Right kidney (tissue), 9 donors: ENCODE measurements at places on chromosomes 6 and 20.

DNA sequence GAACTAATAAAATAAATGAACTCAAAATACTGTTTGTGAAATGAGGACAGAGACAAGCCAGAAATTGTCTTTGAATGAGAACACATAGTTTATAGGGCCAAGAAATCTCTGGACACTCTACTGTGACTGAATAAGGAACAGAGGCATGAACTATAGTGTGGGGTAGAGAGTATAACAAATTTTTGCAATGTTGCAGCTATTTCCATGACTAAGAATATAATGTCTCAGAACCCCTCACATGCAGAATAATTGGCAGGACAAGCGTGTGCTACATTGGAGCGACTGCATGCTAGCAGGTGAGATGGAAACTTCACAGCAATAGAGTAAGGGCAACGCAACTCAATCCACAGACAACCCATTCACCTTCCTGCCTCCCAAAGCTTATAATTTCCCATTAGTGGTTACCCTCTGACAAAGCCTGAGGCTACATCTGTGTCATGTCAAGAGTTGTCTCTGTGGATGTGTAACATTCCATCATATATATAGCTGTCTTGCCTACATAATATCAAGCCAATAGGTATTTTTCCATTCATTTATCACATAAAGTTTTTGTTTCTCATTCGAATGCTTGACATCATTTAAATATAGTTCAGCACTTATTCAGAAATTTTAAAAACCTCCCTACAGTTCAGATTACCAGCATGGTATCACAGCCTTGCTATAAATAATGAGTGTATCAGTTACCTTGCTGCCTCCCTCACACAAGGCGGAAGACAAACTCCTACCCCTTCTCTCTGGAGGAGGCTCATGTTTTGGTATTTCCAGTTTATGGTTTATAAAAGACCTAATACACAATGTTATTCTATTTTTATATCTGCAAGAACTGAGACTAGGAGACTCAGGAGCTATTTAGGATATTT, 47.9 kb upstream of the ECHDC1 start:
- DNase-seq = no peak

- peak; percentile 35 for DNase-seq
Observed at GRCh38 chr20:21509079-21509596, 4.7 kb downstream of the NKX2-2 start.

GRCh38 chr20:37344506-37345338, 1.2 kb upstream of the SRC start:
- peak; percentile 70 for DNase-seq

- DNase-seq = peak; percentile 95
Observed at GRCh38 chr6:162727322-162728182, at the start of the genes PACRG and PRKN. Gene PACRG, plus strand, starts transcription at chr6:162727974. Gene PRKN, minus strand, starts transcription at chr6:162727766.

- no peak for DNase-seq
Observed at GRCh38 chr6:116827561-116828240, 1.2 kb downstream of the GPRC6A start.

- no peak for DNase-seq
Observed at GRCh38 chr20:42192321-42192720, 574.1 kb upstream of the CHD6 start.

GRCh38 chr20:62879275-62880146, 17.9 kb upstream of the TCFL5 start:
- DNase-seq = peak; percentile 65

GRCh38 chr6:127458817-127459216, 372 bp downstream of the KIAA0408 start:
- DNase-seq = no peak

DNA sequence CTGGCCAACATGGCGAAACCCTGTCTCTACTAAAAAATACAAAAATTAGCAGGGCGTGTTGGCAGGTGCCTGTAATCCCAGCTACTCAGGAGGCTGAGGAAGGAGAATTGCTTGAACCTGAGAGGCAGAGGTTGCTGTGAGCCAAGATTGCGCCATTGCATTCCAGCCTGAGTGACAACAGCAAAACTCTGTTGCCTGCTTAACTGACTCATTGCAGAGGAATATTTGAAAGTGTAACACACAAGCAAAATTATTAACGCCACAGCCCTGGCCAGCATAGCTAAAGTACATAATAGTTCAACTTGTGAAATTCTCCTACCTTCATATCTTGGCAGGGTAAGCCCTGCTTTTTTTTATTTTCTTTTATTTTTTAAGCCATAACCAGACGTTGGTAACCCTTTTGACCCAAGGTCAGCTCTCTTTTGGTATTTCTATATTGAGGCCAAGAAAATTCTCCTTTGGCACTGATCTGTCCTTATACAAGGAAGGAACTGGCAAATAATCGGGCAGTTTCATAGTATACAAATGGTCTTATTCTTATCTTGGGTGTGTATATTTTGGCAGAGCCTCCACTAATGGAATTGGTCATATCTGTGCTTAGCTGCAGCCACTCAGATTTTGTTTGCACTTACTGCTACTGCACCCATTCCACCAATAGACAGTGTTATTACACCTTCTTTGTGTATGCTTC, 4.0 kb upstream of the ADGRF5 start:
- DNase-seq = no peak

GRCh38 chr6:31575335-31575901, at the start of gene TNF:
Gene TNF, plus strand, starts transcription at chr6:31575565. Its CDS starts 177 bp downstream, at chr6:31575742.
- no peak for DNase-seq

DNA sequence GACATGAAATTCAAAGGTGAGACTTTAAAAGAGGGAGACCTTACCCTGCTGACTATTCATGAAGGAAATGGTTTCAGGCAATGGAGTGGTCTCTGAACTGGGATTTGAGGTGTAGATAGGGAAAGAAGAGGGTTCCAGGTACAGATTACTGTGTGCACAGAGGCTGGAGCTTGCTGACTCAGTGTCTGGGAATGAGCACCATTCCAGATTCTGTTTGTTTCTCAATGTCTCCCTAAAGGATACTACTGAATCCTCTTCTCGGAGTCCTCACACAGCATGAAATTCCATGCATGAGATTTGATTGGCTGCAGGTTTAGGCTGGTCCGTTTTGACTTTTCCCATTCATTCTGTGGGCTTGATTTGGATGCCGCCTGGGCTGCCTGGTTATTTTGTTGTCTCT, 49.0 kb downstream of the PPP1R14C start:
- DNase-seq = no peak

DNA sequence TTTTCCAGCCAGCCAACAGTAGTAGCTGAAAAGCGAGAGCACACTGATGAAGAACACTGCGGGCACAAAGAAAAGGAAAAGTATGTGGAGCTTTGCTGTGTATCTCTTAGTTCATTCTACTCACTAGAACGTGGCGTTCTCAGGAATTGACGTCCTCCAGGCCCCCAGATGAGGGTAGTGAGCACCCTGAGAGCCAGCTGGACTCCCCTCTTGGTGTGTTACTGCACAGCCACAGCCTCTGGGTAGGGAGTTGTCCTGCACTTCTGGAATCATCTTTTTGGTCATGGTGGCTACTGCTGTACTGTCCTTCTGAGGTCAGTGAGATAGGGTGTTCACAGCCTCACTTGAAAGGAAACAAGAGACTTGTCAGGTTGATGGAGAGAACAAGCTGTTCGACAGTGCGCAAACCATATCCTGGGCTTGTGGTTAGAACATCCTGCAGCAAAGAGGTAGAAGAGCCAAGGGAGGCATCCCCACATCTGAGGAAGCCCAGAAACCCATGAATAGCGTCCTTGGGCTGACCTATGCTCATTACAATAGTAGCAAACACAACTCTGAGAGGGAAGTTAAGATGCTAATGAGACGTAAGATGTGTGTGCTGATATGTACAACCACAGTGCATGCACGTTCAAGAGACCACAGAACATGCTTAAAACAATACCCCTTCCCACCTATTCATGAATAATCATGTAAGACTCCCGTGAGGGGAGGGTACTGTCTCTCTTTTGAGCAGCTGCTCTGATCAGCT, 14.6 kb upstream of the HLA-F start:
- no peak for DNase-seq

DNA sequence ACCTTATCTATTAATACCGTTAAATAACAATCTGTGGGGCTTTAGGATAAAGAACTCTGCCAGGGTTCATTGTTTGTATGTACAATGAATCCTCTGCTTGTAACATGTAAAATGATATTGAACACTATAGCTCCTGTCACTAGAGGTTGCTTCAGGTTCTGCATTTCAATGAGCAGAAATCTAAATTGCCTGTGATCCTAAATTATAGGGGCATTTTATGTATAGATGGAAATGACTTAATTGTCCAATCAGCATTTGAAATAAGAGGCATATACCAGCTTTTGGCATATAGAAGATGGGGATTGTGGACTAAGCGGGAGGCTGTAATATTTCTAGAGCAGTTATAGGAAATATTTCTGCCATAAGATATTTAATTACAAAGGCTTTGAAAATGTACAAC, 2.0 kb downstream of the NCOA3 start:
- no peak for DNase-seq

DNA sequence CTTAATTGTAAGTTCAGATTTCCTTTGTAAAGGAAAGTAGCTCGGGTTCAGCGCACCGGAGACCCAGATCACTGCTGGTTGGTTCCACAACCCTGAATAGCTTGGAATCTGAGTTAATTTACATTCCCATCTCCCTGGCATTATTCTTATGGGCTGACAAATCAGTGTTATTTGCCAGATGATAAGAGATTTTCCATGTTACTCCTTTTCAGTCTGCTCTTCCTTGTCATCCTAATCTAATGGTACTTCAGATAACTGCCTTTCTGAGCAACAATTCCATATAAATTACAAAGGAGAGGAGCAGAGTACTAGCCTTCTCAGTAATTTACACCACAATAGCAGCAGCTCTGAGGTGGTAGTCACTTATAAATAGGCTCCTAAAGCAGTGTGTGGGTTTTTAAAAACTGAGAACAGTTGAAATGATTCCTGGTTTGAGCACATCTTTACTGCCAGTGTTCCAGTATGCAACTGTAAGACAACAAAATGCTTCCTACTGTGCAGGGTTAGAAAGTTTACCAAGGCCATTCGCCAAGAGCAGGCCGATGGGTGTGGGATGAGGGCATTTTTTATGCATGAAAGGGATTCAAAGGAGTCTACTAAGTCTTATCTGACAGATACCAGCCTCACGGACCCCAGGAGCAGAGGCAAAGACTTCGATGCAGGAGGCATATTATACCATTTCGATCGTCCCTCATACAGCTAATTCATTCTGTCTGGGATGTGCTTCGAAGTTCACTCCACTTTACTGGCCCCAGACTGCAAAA, 89.7 kb downstream of the NDUFAF5 start:
- no peak for DNase-seq

- no peak for DNase-seq
Observed at GRCh38 chr6:168637834-168638233, 196.8 kb downstream of the SMOC2 start.

DNA sequence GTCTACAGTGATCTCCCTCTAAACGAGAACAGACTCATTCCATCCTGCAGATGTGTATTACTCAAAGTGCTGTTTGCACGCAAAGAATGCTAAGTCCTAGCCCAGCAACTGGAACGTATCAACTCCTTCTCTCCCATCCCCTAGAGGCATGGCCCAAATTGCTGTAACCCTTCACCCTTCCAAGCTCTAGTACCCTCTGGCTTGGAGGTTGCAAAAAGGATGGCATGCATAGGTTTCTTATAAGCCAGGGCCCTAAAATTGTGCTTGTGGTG, 71.5 kb upstream of the TGM3 start:
- DNase-seq = no peak

GRCh38 chr6:167666571-167667203, 160.0 kb upstream of the AFDN start:
- no peak for DNase-seq

DNA sequence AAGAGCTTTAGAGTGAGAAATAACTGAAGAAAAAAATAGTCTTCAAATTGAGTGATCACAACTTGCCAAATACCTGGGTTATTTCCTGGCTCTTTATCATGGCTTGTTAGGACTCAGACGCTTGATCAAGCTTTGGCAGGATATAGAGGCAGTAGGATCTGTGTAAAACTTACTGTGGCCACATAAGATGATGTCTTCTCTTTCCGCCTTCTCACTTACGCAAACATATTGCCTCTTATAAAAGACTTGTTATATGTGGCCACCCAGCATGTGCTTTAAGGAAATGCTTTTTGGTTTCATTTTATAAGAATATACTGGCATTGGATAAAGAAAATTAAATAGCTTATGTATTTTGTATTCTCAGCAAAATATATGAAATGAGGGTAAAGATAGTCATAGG, 101.8 kb upstream of the AKIRIN2 start:
- no peak for DNase-seq

DNA sequence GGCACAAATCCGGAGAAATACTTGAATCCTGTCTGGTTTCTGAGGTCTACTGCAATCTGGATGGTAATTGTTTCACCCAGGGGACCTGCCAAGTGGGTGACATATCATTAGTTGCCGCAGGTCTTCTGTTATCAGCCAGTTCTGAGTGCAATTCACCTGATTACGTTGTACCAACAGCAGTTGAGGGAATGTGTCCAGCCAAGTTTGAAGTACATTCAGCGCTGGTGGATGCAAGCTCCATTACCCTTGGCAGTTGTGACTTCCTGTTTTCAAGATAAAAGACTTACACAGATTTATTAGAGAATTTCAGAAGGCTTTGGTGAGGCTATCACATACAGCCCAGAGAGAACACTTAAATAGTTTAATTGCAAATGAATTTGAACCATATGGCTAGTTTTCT, 42.8 kb downstream of the FNDC1 start:
- no peak for DNase-seq

DNA sequence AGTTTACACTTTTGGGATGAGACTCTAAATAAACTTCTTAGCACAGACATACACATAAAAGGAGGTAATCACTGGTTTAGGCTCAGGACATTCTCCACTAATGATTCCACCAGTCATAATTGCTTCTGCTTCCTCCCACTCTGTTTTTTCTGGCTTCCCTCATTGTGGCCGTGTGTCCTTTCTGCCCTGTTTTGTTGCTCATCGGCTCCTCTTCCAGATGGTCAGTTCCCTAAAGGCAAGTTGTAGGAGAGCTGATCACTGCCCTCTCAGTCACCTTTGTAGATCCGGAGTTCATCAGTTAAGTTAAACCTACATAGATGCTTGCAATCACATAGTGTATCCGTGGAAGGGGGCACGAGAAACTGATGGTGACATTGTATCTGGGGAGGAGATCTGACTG, 200.5 kb upstream of the ARG1 start:
- DNase-seq = no peak

- DNase-seq = no peak
Observed at GRCh38 chr20:63568986-63569949, 4.8 kb downstream of the HELZ2 start.

DNA sequence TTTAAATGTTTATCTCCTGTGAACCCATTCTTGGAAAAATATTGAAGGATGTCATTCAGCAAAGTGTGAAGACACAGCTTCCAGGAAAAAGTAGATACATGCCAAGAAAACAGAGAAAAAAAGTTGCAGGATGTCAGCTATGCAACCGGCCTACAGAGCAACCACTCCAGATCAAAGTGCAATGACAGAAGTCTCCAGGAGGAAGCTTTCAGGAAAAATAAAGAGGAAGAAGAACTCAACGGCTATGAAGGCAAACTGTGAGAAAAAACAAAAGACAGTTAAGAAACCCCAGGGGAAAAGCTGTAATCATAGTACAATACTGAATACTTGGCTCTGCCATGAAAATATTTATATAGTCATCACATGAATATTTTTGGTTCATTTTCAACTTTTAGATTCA, 30.6 kb downstream of the REPS1 start:
- DNase-seq = no peak
